ENCODE measurements at places on chromosomes 16 and 17. TPM values are rescaled to one million over a fixed set of nuclear protein-coding genes. Genes with fewer than 3 reads are reported as not detected.

The NATD1 gene
- total RNA-seq = 6.1 TPM

The CMTM2 gene
- total RNA-seq = not detected

The CCDC144A gene
- total RNA-seq = 11.1 TPM

The FOXL1 gene
- not detected for total RNA-seq

The MYH11 gene
- total RNA-seq = not detected

The TP53TG3B gene
- total RNA-seq = not detected

The UBE2O gene
- 22.7 TPM for total RNA-seq

The TAT gene
- total RNA-seq = not detected

Measured in CD4-positive, alpha-beta T cell (primary cell).